Thyroid gland (tissue), 4 donors: ENCODE measurements at places on chromosomes 12 and 14.

DNA sequence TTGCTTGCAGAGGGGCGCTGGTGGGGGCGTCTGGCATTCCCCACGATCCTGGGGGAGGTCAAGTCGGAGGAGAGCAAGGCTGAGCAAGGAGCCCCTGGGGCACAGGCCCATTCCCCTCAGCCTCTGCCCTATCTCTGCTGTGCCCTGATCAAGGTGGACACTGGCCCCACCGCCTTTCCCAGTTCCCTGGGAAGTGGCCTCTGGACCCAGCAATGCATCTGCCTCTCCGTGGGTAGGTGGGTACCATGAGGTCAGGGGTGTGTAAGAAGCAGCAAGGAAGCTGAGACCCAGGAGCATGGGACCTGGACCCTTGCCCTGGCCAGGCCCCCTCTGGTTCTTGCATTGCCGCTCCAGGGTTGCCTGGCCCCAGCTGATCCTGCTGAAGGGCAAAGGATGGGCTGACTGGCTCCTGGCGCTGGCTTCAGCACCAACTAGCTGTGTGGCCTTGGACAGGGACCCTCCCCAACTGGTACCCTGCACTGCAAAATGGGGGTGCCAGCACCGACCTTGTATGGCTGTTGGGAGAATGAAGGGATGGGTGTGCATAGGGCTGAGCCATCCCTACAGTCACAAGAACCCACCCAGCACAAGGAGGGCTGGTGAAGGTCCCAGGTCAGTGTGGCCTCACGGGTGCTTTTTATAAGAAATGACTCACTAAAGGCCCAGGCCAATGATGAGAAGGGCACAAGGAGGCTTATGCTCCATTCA is 19.6 kb downstream of the SLC25A29 start:
- no peak for DNase-seq

DNA sequence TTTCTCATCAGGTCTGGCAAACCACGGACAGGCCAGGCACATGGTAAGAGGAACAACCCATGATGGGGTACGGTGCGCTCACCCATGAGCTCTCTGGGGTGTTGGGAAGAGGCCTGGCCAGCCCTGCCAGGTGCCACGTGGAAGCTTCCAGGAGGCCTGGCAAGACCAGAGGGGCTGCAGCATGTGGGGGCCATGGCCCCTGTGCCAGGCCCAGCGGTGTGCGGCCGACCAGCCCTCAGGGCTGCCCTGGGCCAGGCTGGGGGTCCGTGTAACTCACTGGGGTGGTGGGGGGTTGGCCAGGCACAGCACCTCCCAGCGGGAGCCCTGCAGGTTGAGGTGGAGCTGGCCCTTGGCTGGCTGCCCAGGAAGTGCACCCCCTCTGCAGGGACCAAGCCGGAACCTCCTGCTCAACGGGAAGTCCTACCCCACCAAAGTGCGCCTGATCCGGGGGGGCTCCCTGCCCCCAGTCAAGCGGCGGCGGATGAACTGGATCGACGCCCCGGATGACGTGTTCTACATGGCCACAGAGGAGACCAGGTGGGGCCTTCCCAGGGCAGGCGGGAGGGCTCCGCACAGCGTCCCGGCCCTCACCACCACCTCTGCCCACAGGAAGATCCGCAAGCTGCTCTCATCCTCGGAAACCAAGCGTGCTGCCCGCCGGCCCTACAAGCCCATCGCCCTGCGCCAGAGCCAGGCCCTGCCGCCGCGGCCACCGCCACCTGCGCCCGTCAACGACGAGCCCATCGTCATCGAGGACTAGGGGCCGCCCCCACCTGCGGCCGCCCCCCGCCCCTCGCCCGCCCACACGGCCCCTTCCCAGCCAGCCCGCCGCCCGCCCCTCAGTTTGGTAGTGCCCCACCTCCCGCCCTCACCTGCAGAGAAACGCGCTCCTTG is 4.9 kb upstream of the CRIP2 start:
- peak; percentile 64 for DNase-seq

- no peak for DNase-seq
Observed at GRCh38 chr14:28756884-28757570, 9.6 kb upstream of the FOXG1 start.

DNA sequence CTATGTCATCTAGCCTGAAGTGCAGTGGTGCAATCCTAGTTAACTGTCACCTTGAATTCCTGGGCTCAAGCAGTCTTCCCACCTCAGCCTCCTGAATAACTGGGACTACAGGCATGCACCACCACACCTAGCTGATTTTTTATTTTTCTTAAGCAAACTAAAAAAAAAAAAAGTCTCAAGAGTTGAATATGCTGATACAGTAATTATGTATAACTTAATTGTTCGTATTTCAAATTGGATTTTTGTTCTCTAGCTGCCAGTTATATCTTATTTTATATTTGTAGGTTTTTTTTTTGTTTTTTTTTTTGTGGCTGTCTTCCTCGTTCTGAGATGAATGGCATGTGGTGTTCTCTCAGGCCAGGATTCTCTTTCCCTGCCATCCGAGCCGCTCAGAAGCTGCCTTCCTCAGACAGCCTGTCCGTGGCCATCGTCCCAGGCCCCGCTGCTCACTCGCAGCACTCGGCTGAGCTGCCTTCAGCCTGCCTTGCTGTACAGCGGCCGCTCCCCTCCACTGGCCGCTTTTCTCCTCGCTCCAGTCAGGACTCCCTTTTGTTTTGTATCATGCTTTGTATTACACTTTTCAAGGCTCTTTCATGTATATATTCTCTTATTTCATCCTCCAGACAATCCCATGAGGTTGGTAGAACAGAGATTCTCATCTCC is 53.3 kb downstream of the WDR20 start:
- DNase-seq, result no peak

GRCh38 chr12:113898466-113898865 is 67.7 kb downstream of the RBM19 start:
- no peak for DNase-seq
